ENCODE measurements at places on chromosomes 3 and 15.

GRCh38 chr3:31559872-31560534 lies 27.3 kb downstream of the STT3B start:
- no peak for DNase-seq

DNA sequence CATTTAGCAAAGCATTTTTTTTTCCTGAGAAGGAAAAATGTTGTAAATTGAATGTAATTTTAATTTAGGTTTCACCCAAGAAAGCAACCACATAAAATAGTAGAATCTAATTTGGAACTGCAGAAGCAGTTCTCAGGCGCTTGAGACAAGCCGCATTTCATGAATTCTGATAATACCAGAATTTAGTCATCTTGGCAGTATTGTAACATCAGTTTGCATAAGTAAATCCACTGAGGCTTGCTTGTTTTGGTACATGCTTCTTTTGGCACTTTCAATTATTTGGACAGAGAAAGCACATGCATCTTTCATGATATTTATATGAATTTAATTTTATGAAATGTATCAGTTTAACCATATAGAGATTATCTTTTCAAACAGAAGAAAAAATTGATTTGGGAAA lies 389.7 kb upstream of the ROBO1 start:
- no peak for DNase-seq

DNA sequence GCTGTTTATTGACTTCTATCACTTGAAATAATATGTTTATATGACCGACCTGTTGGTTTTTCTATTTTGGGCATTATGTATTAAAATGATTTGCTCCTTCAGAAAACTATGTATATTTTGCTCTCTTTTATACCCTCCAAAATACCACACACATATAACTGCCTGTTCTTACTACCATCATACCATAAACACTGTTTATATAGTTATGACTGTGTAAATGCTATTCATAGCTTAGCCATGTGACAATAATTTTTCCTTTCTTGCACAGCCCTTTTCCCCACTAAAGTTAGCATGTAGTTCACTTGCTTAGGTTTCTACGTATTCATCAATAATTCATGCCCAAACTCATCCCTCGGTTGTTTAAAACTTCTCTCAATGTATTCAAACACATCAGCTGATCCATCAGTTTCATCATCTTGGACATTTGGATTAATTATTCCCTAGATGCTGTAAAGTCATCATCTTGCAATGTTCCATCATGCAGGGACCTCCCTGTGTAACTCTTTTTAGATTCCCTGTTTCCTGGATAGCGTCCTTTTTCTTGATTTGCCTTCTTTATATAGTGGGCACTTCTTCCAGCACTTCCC lies 8.2 kb upstream of the RYK start:
- DNase-seq: no peak

DNA sequence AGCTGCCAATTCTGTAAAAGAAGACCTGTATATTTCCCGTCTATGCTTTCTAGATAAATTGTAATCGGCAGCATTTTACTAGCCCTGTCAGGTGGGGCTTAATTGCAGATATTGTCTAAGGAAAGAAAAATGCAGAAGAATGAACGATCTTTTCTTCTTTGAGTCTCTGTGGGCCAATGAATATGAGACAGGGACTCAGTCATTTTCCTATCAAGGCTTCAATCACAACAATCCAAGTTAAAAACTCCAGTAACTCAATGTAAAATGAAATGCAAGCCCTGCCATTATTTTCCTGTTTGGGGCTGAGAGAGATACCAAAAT lies 313.9 kb downstream of the MECOM start:
- DNase-seq: no peak

- DNase-seq: peak; percentile 95
These were observed at the start of gene ARL6IP5 for GRCh38 chr3:69084326-69085167. Gene ARL6IP5 (plus strand): TSS chr3:69084937. CDS start chr3:69085048, 111 bp downstream.

DNA sequence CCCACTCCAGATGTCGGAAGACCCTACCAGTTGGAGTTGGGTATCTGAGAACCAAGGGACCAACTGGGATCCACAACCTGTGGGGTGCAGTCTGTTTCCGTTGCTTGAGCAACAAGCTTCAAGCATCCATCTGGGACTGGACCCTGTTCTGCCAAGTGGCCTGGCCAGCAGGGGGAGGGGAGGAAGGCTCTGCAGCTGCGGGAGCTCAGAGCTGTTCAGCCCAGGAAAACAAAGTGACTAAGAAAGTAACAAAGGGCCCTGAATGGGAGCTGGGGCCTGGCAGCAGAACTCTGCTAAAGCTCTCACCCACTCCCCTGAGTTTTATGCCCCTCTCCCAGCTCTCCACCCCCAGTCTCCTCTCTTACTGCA lies 2.7 kb downstream of the TYRO3 start:
- no peak for DNase-seq

GRCh38 chr3:129633751-129634481 lies 27.4 kb upstream of the PLXND1 start:
- no peak for DNase-seq

DNA sequence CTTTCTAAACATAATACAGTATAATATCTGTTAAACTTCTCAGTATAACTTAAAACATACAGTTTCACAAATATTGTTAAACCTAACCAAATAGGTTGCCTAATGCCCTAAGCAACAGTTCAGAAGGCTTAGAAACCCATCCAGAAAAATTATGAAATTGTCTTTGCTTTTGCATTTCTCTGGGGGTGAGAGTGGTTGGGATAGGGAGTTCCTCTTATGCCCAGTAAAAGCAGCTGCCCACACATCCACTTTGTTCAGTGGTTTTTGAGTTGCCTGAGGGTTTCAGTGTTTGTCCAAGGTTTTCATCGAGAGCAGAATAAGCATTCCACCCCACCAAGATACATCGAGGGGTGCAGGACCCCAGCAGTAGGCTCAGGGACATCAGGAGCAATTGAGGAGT lies 179.4 kb downstream of the CDIN1 start:
- no peak for DNase-seq

Measured in CD4-positive, alpha-beta T cell treated with Interleukin-17A for 1 hour (primary cell).